ENCODE measurements at places on chromosomes 1 and 21.

- no peak for DNase-seq
These were observed 10.2 kb upstream of the DMRTB1 start for GRCh38 chr1:53449021-53449420.

- DNase-seq = no peak
These were observed 181.1 kb downstream of the KCNK2 start for GRCh38 chr1:215263636-215264035.

- DNase-seq = no peak
These were observed 369.7 kb downstream of the DPYD start for GRCh38 chr1:97551113-97551512.

GRCh38 chr1:90831910-90832309 is 114.8 kb upstream of the BARHL2 start:
- DNase-seq = no peak

DNA sequence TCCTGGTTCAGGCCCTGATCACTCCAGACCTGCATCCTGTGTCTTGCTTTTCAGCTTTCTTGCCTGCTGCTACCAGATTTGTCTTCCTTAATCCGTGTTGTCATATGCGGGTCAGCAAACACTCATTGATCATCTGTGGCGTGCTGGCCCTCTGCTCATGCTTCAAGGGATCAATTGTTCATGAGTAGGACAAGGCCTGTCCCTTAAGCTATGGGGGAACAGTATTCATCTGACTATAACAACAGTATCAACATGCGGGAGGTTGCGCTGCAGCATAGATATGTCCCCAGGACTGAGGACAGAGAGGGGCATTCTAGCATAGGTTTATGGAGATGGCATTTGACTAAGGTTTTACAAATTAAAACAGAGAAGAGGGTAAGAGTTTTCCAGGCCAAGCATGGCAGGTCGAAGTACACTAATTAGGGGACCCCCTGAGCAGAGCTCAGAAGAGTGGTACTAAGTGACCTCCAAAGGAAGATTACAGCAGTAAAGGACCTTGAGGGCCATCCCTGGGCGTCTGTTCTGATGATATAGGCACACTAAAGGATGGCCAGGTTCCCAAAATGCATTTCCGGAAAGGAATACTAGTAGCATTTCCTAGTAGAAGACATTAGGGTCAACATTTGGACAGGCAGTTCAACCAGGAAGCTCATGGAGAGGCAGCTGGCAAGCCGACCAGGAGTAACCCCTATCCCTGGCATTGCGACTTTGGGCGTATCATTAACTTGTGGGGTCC is 811 bp upstream of the ZNF672 start:
- DNase-seq = peak; percentile 18

- DNase-seq = no peak
These were observed 118.4 kb downstream of the DISP1 start for GRCh38 chr1:222933273-222933672.

GRCh38 chr1:6052543-6053205 is 7.0 kb downstream of the KCNAB2 start:
- DNase-seq = peak; percentile 21

DNA sequence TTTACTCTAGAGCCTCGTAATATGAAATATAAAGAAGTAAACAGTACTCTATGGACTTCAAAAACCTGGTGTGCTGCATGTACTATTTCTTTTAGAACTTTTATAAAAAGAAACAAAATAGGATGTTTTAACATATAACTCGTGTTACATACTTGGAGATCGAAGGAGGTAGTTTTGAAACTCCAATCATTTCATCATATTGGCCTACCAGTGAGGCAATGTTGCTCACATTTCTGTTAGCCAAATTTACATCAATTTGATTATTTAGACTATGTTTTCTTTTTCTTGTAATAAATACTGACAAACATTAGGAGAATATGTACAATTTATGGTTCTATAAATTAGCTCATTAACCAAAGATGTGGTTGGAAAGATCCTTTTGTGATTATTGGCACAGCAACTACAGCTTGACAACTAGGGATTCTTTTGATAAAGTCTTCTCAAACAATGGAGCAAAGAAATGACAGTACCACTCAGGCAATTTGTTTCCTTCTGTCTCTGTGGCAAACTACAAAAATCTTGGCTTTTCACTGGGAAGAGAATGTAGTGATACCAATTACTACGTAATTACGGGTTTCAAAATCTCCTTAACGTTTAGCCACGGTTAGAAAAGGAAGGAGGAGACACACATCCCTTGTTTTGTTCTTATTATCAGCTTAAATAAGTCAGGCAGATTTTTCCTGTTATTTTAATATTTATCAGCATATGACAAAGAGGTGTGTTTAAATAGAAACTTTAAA is 266.6 kb upstream of the SGIP1 start:
- no peak for DNase-seq

GRCh38 chr1:55402142-55402541 is 187.0 kb upstream of the USP24 start:
- no peak for DNase-seq

DNA sequence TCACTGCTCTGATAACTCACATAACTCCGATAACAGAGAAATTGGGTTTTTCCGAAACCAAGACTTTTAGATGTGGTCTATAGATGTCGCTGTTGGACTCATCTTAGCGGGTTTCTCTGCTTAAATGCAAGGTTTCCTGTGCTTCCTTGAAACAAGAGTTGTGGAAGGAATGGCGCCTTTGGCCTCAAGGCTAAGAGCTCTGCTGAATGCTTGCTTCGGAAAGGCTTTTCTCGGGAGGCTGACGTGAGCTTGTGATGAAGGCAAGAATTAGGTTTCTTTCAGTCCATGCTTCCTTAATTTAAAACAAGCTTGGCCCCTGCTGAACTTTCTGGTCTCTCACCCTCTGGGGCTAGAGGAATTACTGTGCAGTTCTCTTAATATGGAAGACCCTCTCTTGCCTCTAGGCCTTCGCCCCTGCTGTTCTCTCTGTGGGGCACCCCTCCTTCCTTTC is 113.5 kb downstream of the MAP3K21 start:
- DNase-seq = peak; percentile 48

DNA sequence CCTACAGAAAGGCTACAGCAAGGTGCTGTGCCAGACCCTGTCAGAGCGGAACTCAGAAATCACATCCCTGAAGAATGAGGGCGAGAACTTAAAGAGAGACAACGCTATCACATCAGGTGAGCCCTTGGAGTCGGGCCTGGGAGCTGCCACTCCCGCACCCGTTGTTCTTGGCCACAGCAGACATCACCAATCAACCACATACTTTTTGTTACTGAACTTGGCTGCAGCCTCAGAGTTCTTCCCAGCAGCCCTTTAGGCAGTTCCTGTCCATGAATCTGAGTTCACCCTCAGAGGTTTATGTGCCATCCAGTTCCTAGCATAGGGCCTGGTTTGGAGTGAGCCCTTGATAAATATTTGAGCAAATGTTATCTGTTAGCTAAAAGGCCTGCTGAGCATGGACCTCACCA is 61.6 kb downstream of the FHAD1 start:
- DNase-seq = no peak

DNA sequence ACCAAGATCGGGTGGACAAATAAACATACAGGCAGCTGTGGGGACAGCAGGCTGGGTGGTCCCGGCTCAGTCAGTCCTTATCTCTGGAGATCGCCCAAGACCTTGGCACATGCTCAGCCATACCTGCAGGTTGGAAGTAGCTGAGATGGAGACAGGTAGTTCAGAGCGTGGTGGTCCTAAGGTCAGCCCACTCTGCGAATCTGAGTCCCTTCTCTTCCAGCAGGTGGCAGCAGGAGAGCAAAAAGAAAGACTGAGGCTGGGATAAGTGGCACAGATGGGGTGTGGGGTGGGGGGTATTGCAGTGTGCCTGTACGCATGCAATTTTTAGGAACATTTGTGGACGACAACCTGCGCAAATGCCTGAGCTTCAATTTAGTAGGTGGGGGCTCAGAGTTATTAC is 104.9 kb downstream of the TENT5C start:
- no peak for DNase-seq

Data from MV-4-11 (cell line).